ENCODE measurements at places on chromosomes 5 and 9.
A peak's percentile ranks its signal among the peaks of the same experiment; 100 is the strongest.

GRCh38 chr9:133134388-133135145 is 13.5 kb upstream of the RALGDS start:
- peaks cover 44% of the 10 kb centered on the region for H3K4me1 ChIP-seq
- H3K27me3 ChIP-seq = no peaks in the 10 kb centered on the region
- H3K27ac ChIP-seq = peak overlapping the region; percentile 99
- H3K36me3 ChIP-seq = no peaks in the 10 kb centered on the region
- no peak for DNase-seq

DNA sequence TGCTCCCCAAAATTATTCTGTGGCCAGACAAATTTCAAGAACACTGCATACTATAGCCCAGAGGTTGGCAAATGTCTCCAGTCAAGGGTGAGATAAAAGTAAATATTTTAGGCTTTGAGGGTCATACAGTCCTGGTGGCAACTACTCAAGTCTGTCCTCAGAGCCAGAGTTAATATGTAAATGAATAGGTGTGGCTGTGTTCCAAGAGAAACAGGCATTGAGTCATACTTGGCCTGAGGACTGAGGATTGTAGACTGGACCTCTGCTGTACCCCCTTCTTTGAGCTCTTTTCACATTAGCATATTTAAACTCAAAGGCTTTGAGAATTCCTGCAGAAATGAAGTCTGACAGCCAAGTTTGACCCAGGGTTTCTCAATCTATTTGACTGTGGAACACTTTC is 129.2 kb upstream of the PTCH1 start:
- H3K4me1 ChIP-seq = no peaks in the 10 kb centered on the region
- H3K36me3 ChIP-seq = no peaks in the 10 kb centered on the region
- no peak for DNase-seq
- H3K27me3 ChIP-seq = no peaks in the 10 kb centered on the region

GRCh38 chr9:81183761-81184160 is 505.6 kb downstream of the TLE1 start:
- no peaks in the 10 kb centered on the region for H3K27me3 ChIP-seq
- H3K27ac ChIP-seq = no peak overlapping the region
- no peaks in the 10 kb centered on the region for H3K36me3 ChIP-seq
- H3K4me1 ChIP-seq = no peaks in the 10 kb centered on the region
- no peak overlapping the region for H3K4me3 ChIP-seq
- no peak for DNase-seq

DNA sequence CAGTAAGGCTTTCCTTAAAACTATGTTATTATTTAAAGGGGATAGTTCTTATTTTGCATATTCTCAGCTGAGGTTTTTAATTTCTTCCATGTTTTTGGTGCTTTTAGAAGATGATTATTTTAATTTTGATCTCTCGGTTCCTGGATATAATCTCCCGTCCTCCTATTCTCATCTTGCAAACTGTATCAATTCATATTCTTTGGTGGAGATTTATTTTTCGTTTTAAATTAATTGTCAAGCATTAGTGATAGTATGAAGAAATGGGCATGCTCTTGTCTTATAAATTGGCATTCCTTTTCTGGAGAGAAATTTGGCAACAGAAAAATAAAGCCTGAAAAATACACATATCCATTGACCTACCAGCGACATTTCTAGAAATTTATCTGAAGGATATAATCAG is 15.5 kb upstream of the GNAQ start:
- DNase-seq = no peak
- H3K4me3 ChIP-seq = no peak overlapping the region
- no peak overlapping the region for H3K27ac ChIP-seq
- H3K27me3 ChIP-seq = no peaks in the 10 kb centered on the region

Data from breast epithelium (tissue), 4 donors.